Bronchial smooth muscle cell (primary cell): ENCODE measurements at places on chromosomes 5 and 9. TPM values are rescaled to one million over a fixed set of nuclear protein-coding genes. Genes with fewer than 3 reads are reported as not detected.

The ZNF300 gene
- total RNA-seq = 7.6 and 9.0 TPM in 2 replicates

The DDX4 gene
- not detected in 2 replicates for total RNA-seq

The PDCD1LG2 gene
- 1.9 and 2.7 TPM in 2 replicates for total RNA-seq

The HK3 gene
- total RNA-seq = 0.09 TPM in 1 of 2 replicates, not detected in the other

The ANKH gene
- 10.6 and 19.8 TPM in 2 replicates for total RNA-seq

The PCDHGA11 gene
- 7.0 and 12.0 TPM in 2 replicates for total RNA-seq

The RNF183 gene
- total RNA-seq = not detected in 2 replicates

The CCNO gene
- 0.17 TPM in 1 of 2 replicates, not detected in the other for total RNA-seq

The GZMA gene
- not detected in 2 replicates for total RNA-seq

The SPATA31D4 gene
- not detected in 2 replicates for total RNA-seq

The NOXA1 gene
- total RNA-seq = 0.26 and 0.95 TPM in 2 replicates

The ACTL7A gene
- total RNA-seq = not detected in 2 replicates

The PRDM9 gene
- not detected in 2 replicates for total RNA-seq

The DPYSL3 gene
- total RNA-seq = 115 and 180 TPM in 2 replicates

The FAF2 gene
- total RNA-seq = 33.7 and 34.3 TPM in 2 replicates

The PNPLA7 gene
- 1.8 and 3.0 TPM in 2 replicates for total RNA-seq

The LCN15 gene
- total RNA-seq = not detected in 2 replicates

The RAD50 gene
- 30.4 and 33.7 TPM in 2 replicates for total RNA-seq

The IFNA21 gene
- not detected in 2 replicates for total RNA-seq

The NFIB gene
- 7.6 and 10.7 TPM in 2 replicates for total RNA-seq

The FAM221B gene
- total RNA-seq = not detected in 2 replicates

The MCTP1 gene
- 0.69 and 4.4 TPM in 2 replicates for total RNA-seq

The SLC36A2 gene
- total RNA-seq = not detected in 2 replicates

The KLF4 gene
- total RNA-seq = 24.2 and 24.7 TPM in 2 replicates

The PGM5 gene
- 49.6 and 121 TPM in 2 replicates for total RNA-seq

The SELENOP gene
- total RNA-seq = 87.6 and 223 TPM in 2 replicates

The ARHGEF28 gene
- total RNA-seq = 2.5 and 12.3 TPM in 2 replicates

The C7 gene
- 0.26 and 0.79 TPM in 2 replicates for total RNA-seq

The ANKRD55 gene
- not detected in 2 replicates for total RNA-seq

The TAF11L5 gene
- not detected in 2 replicates for total RNA-seq

The C9orf85 gene
- 11.2 and 12.6 TPM in 2 replicates for total RNA-seq

The TTC23L gene
- 0.16 and 0.52 TPM in 2 replicates for total RNA-seq

The CTNNAL1 gene
- 14.0 and 60.4 TPM in 2 replicates for total RNA-seq

The PITX1 gene
- 0.47 and 4.1 TPM in 2 replicates for total RNA-seq

The FYB1 gene
- total RNA-seq = 0.16 TPM in 1 of 2 replicates, not detected in the other

The PCDHGC4 gene
- total RNA-seq = 3.2 and 3.3 TPM in 2 replicates

The DBH gene
- total RNA-seq = not detected in 2 replicates

The PIP5K1B gene
- total RNA-seq = not detected in 2 replicates

The PLPP1 gene
- 66.0 and 112 TPM in 2 replicates for total RNA-seq
